Activated naive CD8-positive, alpha-beta T cell treated with anti-CD3 and anti-CD28 coated beads for 36 hours (primary cell): ENCODE measurements at places on chromosomes 4 and X. TPM values are rescaled to one million over a fixed set of nuclear protein-coding genes. Genes with fewer than 3 reads are reported as not detected.

The DRD5 gene
- total RNA-seq = not detected

The TBC1D8B gene
- 0.90 TPM for total RNA-seq

The GLRA2 gene
- total RNA-seq = not detected

The CXorf49 gene
- total RNA-seq = not detected

The NXF2B gene
- total RNA-seq = not detected

The AFAP1 gene
- total RNA-seq = 13.6 TPM

The ANAPC10 gene
- total RNA-seq = 28.6 TPM

The ZNF732 gene
- not detected for total RNA-seq

The SLC2A9 gene
- total RNA-seq = 1.2 TPM

The CLGN gene
- 0.27 TPM for total RNA-seq

The PAGE2 gene
- not detected for total RNA-seq

The CHRDL1 gene
- total RNA-seq = not detected

The ADH4 gene
- not detected for total RNA-seq

The RRH gene
- total RNA-seq = not detected

The MMRN1 gene
- total RNA-seq = 0.10 TPM

The TREX2 gene
- total RNA-seq = 1.8 TPM

The PLS3 gene
- total RNA-seq = 1.6 TPM

The RAB33A gene
- total RNA-seq = 22.6 TPM

The SUPT20HL2 gene
- not detected for total RNA-seq

The SYTL5 gene
- not detected for total RNA-seq

The TIGD2 gene
- total RNA-seq = 3.2 TPM
